ENCODE measurements at places on chromosomes 11 and 22.

DNA sequence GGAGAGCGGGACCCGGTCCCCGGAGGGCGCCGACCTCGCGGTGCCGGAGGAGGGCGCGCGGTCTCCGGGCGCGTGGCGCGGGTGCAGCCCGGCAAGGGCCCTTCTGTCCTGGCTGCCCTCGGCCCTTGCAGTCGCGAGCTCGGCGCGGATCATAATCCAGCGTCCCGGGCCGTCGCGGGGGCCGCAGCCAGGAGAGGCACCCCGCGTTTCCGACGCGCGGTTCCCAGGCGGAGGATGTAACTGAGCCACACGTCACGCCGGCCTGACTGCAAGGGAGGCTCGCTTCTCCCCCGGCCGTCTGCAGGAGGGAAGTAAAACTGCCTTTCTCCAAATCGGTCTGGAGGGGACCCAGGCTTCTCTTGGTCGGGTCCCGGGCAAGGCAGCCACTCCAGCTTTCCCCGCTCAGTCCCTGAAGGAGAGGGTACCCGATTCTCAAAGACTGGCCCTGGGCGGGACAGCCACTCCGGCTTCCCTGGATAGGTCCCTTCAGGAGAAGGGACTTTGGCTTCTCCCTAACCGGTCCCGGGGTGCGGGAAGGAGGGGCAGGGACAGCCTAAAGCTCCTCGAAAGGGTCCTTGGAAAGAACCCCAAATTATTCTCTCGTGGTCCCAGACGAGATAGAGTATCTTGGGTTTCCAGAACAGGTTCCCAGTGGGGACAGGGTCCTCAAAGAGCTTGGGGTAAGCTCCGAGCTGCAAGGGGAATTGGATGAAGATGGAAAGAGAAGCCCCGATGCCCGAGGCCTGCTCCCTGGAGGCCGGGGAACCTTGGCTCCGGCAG lies 836 bp downstream of the SPON1 start:
- DNase-seq, result peak; percentile 27

- DNase-seq, result no peak
These were observed 603 bp downstream of the CDHR5 start for GRCh38 chr11:623999-624704.

DNA sequence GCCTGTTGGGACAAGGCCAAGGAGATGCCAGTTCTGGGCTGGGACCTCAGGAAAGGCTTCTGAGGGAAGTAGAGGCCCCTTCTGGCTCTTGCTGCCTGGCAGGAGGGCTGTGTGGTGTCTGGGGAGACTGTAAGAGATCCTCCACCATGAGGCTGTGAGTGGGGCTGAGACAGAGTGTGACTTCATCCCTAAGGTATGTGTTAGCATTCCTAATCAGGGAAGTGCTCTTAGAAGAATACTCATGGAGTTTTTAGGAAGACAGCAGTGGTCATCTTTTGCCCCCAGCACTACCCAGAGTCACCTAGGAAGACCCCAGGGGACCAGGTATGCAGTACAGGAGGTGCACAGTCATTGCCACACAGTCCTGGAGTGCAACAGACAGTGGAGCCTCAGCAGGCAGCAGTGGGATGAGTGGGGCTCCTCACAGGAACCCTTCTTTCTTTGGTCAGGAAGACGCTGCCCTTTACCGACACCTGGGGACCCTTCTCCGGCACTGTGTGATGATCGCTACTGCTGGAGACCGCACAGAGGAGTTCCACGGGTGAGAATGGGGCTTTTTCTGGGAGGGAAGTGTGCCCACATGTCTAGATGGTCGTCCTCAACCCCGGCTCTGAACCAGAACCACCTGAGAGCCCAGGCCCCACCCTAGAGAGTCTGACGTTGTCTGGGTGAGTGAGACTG lies 2.8 kb downstream of the RIC8A start:
- no peak for DNase-seq

- DNase-seq, result peak; percentile 30
These were observed 465 bp downstream of the MAPK1 start for GRCh38 chr22:21866833-21867527.

DNA sequence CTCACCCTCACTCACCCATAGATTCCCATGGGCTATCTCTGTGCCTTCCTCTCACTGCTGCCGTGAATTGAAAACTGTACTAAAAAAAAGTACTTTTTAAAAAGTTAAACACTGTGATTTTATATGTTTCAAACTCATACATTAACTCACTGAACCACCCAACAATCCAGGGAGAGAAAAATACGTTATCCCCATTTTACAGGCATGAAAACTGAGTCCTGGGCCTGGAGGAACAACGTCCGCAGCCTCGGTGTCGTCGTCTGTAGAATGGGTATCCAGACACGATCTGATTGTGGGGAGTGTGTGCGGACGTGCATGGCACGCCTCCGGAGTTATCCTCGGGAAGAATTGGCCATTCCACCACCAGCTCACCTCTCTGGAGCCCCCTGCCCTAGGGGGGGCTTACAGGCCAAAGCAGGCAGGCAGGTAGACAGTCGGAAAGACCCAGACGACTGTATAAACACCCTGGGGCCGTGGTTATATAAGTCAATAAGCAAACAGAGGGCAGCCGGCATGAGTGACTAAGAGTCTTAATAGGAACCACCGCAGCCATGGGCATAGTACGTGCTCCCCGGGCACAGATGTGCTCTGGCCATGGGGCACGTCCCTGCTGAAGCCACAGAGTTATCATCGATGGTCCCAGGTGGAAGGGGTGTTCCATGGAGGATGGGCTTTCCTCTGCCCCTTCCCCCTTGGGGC lies 7.1 kb upstream of the PDGFB start:
- DNase-seq, result no peak

- DNase-seq, result no peak
These were observed 51.7 kb downstream of the FLI1 start for GRCh38 chr11:128745311-128746136.

DNA sequence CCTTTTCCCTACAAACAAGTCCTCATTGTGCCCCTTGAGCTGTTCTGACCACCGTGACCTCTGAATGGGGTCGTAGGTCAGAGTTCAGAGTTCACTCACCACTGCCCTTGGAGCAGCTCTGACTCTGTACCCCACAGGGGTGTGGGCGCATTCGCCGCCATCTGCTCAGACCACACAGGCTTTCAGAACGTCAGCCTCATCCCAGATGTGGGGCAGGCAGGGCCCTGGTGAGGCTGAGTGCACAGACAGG lies 14.8 kb upstream of the MUC5B start:
- DNase-seq, result no peak

- DNase-seq, result no peak
These were observed 1140.9 kb downstream of the BRD1 start for GRCh38 chr22:48686694-48687302.

GRCh38 chr22:33255791-33256190 lies 197.6 kb upstream of the SYN3 start:
- DNase-seq, result no peak

GRCh38 chr11:32044158-32044863 lies 46.6 kb upstream of the RCN1 start:
- no peak for DNase-seq

GRCh38 chr11:123186286-123186685 lies 8.8 kb downstream of the CLMP start:
- no peak for DNase-seq

- no peak for DNase-seq
These were observed 1.4 kb downstream of the GAL3ST1 start for GRCh38 chr22:30572840-30573593.

DNA sequence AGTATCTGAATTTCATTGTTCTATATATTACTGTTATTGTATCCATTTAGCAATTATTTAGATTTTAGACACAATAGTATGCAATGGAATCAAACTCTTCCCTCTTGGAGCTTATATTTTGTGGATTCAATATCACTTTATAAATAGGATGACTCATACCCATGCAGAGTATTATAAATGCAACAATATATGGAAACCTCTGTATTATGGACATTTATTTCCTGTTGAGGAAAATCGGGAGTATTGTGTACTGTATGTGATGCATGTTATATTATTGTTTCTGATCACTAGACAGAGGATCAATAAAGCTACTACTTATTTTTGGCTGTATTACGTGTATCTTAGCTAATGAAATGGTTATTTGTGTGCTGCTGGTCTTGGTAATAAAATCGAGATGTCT lies 770 bp downstream of the METTL15 start:
- DNase-seq, result no peak

- no peak for DNase-seq
These were observed 30.6 kb downstream of the PRCP start for GRCh38 chr11:82869657-82870056.

DNA sequence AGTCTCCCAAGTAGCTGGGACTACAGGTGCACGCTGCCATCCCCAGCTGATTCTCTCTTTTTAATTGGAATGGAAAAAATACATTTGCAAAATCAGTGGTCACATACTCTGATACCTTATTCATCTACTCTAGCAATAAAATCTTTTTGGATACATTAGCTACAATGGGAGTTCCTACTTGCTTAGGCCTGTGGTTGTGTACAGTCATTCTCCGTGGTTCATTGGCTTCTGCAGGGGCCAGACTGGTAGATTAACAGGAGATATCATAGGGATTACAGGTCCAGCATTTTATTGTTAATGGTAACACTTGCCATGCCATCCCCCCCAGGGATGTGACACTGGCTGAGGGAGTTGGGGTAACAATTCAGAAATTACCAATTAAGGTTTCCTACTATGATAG lies 140.0 kb downstream of the ADAMTS15 start:
- DNase-seq, result no peak

DNA sequence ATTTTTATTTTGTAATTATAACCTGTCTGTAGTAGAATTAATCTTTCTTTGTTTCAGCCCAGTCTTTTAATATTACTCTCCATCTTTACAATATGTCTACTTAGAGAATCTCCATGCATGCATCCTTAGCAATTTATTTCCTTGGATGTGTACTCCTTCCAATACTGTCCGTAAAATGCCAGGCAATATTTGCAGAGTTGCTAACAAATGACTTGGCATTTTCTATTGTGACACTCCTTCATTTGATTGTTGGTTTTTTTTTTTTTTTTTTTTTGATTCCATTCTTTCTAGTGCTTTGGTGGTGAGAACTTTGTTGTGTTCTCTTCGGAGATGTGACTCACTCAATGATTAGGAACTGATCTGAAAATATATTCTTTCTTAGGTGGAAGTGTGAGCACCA lies 220.3 kb downstream of the CNTN5 start:
- no peak for DNase-seq

DNA sequence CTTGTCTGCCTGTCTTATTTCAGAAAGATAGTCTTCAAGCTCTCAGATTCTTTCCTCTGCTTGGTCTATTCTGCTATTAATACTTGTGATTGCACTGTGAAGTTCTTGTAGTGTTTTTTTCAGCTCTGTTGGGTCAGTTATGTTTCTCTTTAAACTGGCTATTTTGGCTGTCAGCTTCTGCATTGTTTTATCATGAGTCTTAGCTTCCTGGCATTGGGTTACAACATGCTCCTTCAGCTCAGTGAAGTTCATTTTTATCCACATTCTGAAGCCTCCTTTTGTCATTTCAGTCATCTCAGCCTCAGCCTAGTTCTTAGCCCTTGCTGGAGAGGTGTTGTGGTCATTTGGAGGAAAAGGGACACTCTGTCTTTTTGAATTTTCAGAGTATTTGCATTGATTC lies 15.5 kb upstream of the DEPDC7 start:
- DNase-seq, result no peak

DNA sequence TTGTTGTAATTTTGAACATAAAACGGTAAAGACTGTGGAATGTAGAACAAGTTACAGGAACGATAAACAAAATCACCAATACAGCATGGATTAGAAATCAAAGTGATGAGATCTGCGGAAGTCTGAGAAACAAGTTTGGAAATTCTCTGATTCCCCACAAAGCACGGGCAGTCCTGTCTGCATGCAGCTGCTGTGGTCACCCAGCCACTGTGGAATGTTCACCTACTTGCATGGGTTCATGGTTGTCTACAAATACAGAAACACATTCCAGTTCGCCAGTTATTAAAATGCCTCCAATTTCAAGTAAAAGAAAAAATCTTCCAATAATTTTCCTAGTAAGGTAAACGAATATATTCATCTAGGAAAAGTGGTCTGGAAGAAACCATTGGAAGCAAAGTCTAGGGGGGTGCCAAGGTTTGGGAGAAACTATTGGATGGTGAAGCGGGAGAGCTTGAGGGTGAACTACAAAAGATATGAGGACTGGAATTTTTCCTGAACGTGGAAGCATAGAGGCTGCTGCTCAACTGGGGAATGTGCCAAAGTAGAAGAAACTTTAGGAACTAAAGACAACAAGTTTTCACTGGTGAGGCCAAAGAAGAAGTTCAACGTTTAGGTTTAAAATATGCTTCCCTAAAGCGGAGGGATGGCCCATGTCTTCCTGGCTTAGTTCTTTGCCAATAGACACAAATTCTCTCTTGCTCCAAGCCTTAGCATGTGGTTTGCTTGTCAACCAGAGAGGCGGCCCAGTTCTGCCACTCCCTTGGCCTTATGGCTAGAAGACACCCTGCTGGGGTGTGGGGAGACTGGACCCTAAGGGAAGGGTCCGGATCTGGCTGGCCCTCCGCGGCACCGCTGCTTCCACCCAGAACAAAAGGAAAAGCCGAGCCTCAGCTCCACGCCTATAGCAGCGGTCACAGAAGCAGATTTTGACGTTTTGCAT lies 70.2 kb downstream of the CTTN start:
- peak; percentile 2 for DNase-seq

GRCh38 chr11:113242767-113243397 lies 71.5 kb upstream of the TTC12 start:
- no peak for DNase-seq

GRCh38 chr11:63558459-63559157 lies 4.6 kb downstream of the PLAAT2 start:
- DNase-seq, result no peak

- DNase-seq, result no peak
These were observed 39.4 kb downstream of the CEP57 start for GRCh38 chr11:95829580-95830259.

GRCh38 chr11:116736763-116737162 lies 36.0 kb downstream of the BUD13 start:
- no peak for DNase-seq

DNA sequence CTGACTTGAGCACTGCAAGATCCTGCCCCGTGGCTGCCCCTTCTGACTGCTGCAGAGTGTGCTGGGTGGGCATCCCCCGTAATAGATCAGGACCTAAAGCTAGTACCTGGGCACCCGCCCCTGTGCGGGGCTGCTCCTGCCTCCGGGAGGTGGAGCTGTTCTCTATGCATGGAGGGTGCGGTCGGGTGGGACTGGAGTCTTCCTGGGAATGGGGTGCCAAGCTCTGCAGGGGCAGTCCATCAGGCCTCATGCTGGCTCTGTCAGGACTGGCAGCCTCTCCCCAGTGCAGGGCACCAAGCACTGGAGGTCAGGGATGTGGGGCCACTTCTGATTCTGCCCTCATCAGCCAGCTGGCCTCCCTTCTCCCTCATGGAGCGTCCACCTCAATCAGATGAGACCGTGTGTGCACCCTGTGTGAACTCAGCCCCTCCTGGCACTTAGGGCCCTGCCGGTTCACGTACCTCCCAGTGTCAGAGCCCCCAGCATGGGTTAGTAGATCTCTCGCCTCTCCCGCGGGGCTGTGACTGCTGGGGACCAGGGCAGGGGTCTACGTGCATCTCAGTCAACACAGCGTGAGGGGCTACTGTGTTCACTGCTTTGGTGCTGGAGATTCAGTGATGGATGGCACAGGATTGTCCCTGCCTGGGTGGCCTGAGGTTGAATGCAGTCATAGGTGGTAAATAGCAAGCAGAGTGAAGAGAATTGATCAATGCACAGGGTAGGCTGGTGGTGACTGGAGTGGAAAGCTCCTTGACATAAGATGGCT lies 30.8 kb downstream of the MPPED1 start:
- DNase-seq, result no peak

GRCh38 chr11:33160136-33160535 lies 1.1 kb downstream of the CSTF3 start:
- no peak for DNase-seq

All from CD4-positive, alpha-beta T cell (primary cell).